Stromal cell of bone marrow (primary cell): ENCODE measurements at places on chromosomes 16 and 17.

DNA sequence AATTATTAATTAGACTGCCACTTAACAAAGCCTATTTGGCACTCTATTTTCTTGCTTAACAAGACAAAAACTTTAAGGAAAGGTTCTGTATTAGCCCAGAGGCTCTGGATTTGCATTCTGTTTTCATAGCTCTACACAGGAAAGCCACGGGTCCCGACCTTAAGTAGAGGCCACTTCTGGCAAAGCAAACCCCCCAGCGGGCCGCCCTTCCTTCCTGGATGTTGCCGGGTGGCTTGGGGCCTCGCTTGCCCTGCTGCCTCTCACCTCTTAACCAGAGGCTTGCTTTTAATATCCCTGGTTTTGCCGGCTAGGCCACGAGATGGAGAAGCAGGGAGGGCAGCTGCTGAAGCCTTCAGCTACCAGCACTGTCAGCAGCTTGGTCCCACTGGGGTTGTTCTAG, 4.4 kb downstream of the RTN4RL1 start:
- no peak for DNase-seq

DNA sequence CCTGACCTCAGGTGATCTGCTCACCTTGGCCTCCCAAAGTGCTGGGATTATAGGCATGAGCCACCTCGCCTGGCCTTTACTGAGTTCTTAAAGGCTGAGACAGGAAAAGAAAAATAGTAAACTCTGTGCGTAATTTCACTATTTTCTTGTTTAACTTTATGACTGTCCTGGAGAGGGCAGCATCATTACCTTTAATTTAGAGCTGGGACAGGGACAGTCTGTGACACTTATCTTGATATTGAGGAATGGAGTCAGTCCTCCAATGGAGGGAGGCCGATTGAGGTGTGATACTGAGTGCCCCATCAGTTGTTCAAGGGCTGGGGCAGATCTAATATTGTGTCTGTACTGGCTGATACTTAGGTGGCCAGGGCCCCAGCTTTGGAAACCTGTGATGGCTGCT, 21.5 kb upstream of the SPN start:
- DNase-seq = no peak

DNA sequence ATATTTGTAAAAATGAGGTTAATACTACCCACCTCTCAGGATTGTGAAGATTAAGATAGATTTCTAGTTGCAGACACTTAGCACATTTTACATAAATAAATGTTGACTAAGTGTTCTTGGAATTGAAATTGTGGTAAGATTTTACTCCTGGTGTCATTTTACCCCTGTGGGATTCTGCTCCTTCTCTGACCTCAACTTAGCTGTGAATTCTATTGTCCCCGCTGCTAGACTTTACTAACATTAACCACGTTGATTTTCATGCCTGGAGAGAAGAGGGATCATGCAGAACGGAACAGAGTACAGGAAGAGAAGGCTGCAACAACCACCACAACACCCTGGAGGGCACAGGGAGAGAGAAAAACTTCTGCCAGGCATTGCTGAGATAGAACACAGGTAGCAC, 2.1 kb upstream of the TOM1L1 start:
- DNase-seq = no peak

GRCh38 chr17:47644324-47644723, 5.4 kb upstream of the KPNB1 start:
- no peak for DNase-seq

GRCh38 chr16:69771651-69771967, 9.5 kb downstream of the WWP2 start:
- DNase-seq = no peak

- DNase-seq = no peak
Measured at GRCh38 chr16:79077346-79077745, 523.2 kb downstream of the MAF start.

DNA sequence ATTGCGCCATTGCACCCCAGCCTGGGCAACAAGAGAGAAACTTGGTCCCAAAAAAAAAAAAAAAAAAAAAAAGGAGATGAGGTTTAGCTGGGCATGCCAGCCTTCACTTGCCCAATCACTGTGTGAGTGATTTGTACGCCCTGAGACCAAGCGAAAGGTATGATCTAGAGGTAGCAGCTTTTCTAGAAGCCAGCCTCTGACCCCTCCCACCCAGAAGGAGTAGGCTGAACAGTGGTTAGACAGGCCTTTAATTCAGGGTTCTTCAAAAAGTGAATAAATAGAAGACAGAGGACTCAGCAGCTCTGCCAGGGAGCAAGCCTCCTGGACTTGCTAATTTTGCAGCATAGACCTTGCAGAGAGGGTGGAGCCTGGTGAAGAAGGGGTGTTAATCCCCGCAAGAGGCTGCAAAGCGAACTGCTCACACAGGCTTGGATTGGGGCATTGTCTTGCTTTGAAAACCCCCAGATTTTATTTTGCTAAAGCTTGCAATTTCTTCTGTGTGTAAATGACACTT, 7.1 kb upstream of the CYTH1 start:
- no peak for DNase-seq

GRCh38 chr16:84247331-84247730, 7.5 kb upstream of the KCNG4 start:
- no peak for DNase-seq

GRCh38 chr16:282491-282890, 473 bp upstream of the PDIA2 start:
- DNase-seq = no peak

GRCh38 chr16:10881479-10882030, 4.6 kb downstream of the CIITA start:
- DNase-seq = no peak

GRCh38 chr16:4514606-4515005, 24.0 kb downstream of the CDIP1 start:
- DNase-seq = no peak

DNA sequence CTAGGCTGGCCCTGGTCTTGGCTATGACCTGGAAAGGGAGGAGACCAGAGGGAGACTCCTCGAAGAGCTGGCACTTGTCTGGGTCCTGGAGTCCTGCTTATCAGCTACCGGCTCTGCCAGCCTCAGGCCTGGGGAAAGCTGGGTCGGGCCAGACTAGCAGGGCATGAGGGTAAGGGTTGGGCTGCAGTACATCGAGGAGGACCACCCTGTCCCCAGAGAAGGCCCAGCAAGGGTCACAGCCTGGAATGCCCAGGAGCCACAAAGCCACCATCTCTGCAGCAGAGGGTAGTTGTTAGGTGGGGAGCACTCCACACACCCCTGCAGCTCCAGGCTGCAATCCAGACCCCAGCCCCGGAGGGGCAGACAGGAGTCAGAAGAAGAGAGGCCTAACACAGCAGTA, 54.0 kb downstream of the SLC6A2 start:
- no peak for DNase-seq

- DNase-seq = no peak
Measured at GRCh38 chr17:79466562-79467350, 144.1 kb downstream of the RBFOX3 start.

DNA sequence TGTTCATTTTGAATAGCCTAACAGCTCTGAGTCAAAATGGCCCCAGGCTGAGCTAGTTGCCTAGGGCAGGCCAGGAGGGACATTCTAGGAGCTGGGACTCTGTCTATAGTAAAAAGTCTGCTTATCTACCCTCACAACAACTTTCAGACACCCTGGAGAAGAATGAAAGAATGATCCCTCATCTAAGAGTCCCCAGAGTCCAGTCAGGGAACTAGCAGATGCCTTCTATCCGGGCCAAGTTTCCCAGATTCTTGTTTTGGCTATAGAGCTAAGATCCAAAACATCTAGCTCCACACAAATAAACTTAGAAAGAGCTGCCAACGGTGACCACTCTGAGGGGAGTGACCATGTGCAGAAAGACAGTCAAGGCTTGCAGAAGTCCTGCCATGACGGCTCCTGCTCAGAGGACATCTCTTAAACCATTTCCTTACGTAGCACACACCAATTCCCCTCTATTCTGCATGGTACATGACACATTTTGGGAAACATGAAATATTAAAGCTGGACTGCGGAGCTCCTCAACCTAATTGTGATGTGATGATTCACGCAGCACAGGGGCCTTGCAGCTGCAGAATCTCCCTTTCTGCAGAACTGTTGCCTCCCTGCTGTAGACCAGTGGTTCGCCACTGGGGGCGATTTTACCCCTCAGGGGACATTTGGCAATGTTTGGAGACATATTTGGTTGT, 24.2 kb downstream of the FAM20A start:
- peak; percentile 84 for DNase-seq

GRCh38 chr17:427327-427726, 74.7 kb upstream of the RPH3AL start:
- no peak for DNase-seq

DNA sequence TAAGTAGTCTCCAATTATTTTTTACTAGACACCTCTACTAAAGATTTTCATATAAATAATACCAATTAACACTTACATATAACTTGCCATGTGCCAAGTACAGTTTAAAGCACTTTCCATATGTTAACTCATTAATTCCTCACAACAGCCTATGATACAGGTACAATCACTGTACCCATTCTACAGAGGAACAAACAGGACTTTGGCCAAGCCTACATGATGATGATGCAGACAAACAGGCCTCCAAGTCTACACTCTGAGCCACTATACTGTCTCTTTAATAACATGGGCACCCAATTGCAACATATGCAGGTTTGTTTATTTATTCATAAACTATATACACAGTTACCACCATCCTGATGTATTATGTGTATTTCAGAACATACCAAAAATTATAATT, 46.0 kb downstream of the TOX3 start:
- DNase-seq = no peak

GRCh38 chr17:1208966-1209365, 29.2 kb upstream of the ABR start:
- DNase-seq = no peak

GRCh38 chr17:983921-984320, 4.3 kb upstream of the NXN start:
- no peak for DNase-seq

- no peak for DNase-seq
Measured at GRCh38 chr16:9395958-9396359, 304.5 kb downstream of the HAPSTR1 start.

DNA sequence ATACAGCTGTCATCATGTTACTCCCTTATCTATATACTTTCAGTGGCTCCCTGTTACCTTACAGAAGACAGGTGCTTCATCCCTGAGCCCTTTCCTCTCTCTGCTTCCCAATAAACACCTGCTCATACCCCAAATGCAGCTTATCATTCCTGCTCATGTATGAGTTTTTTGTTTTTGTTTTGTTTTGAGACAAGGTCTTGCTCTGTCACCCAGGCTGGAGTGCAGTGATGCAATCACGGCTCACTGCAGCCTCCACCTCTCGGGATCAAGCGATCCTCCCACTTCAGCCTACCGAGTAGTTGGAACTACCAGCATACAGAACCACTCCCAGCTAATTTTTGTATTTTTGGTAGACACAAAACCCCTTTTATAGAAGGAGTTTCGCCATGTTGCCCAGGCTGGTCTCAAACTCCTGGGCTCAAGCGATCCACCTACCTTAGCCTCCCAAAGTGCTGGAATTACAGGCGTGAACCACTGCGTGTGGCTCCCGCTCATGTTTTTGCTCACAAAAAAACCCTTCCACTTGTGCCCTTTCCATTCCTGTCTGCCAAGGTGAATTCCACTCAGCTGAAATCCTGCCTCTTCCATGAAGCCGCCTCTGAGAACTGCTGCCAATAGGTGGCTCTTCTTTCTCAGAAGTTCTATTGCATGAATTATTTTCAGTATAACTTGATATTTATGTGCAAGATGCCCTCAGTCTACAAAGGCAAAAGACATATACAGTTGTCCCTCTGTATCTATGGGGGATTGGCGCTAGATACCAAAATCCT, 7.9 kb upstream of the RNF157 start:
- no peak for DNase-seq

DNA sequence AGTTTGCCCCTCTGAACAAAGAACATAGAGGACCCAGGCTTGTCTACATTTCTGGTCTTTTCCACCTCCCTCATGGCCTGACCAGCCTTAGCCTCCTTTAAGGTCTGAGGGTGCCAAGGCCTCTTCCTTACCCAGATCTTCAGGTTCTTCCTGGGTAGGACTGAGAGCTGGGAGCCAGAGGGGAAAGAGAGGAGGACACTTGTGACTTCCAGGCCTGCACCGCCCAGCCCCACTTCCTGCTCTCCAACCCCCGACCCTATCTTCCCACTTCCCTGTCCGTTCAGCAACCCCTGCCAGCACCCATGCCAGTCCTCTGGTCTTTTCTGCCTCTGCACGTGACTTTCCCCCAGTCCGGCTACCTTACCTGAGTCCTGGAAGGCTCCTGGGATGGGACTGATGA, 534 bp downstream of the PRSS36 start:
- no peak for DNase-seq

DNA sequence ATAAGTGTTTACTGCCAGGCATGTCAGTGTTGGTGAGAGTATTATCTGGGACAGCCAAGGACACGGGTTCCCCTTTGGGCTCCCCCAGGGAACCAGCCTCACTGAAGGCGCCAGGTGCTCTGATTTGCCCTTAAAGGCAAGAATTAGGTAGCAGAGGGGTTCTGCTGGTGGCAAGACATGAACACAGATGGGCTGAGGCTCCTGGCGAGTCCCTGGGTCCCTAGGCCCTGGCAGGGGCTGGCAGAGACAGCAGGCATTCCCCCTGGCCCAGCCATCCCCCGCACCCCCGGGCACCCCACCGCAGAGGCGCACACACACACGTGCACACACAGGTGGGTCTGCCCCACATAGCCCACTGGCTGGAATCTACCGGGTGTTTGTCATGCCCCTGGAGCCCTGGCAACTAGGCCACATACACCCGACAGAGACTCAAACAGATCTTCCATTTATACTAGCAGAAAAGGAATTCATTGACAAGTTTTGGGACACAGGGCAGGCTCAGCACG, 153.3 kb downstream of the C16orf78 start:
- no peak for DNase-seq

DNA sequence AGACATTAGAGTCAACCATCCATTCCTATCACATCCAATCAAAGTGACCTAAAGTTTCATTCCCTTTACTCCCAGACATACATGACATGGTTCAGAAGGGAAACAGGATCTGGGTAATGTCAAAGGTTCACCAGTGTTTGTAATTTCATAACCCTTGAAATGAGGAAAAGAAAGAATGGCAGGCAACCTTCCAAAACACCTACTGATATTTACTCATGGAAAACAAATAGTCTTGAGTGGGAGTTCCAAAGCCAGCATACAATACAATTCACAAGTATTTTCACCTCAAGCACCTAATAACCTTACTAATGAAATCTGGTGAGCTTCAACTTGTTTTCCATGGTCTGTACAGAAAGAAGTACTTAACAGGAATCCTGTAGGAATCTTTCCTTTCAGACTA, 72.5 kb upstream of the AXIN2 start:
- no peak for DNase-seq

- DNase-seq = no peak
Measured at GRCh38 chr17:30576326-30576861, 99.2 kb downstream of the GOSR1 start.

- DNase-seq = no peak
Measured at GRCh38 chr17:40986920-40987319, 2.8 kb upstream of the KRT40 start.

DNA sequence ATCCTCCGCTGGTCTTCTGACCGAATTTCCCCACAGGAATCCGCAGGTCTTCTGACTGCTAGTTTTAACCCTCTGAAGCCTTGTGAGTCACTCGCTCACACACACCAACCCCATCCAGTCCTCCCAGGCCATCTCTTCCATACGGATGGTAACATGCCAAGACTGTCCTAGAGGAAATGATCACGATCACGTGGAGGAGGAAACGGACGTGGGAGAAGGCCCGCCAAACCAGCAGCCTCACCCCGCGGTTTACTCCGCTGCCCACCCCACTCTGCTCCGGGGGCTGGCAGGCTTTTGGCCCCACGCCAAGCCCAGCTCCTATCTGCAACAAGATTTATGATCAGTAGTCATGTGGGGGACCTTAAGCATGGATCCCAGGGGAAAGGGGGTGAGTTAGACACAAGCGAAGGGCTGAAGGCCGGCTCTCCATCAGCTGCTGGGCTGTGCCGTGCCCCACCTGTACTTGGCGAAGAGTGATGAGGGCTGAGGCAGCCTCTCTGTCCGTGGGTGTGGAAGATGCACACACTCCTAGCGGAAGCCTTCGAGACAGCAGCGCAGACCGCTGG, 1.5 kb upstream of the FAAP100 start:
- DNase-seq = peak; percentile 94
